Activated naive CD8-positive, alpha-beta T cell treated with anti-CD3 and anti-CD28 coated beads for 36 hours (primary cell): ENCODE measurements at places on chromosomes 3 and 15.

- no peak for DNase-seq
Measured at GRCh38 chr3:143437405-143437804, 317.8 kb downstream of the CHST2 start.

DNA sequence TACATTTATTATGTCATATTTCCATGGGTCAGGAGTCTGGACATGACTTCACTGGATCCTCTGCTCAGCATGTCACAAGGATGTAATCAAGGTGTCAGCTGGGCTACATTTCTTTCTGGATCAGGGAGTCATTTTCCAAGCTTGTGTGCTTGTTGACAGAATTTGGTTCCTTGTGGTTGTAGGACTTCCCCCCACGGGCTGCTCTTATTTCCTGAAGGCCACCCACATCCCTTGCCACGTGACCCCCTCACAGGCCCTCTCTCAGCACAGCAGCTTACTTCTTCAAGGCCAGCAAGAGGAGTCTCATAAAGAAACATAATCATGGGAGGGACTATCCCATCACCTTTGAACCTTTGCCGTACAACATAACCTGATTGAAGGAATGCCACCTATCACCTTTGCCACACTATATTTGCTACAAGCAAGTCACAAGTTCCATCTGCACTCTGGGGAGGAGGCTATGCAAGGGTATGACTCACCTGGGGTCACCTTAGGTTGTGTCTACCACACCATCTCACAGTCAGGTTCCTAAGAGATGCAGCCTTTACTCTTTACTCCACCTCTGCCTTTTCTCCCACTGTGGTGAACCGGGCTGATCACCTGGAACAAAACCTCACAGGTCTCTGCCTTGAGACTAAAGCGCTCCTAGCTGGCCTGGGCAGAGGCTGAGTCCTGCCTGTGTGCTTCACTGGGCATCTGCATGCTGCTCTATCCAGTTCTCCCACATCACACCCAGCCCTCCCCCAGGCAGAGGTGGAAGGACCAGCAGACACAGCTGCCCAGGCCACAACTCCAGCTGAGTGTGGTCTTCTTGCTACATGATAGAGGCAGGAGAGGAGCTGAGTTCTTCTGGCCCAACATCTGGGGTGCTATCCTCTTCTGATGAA is 13.5 kb downstream of the RAB6B start:
- no peak for DNase-seq

DNA sequence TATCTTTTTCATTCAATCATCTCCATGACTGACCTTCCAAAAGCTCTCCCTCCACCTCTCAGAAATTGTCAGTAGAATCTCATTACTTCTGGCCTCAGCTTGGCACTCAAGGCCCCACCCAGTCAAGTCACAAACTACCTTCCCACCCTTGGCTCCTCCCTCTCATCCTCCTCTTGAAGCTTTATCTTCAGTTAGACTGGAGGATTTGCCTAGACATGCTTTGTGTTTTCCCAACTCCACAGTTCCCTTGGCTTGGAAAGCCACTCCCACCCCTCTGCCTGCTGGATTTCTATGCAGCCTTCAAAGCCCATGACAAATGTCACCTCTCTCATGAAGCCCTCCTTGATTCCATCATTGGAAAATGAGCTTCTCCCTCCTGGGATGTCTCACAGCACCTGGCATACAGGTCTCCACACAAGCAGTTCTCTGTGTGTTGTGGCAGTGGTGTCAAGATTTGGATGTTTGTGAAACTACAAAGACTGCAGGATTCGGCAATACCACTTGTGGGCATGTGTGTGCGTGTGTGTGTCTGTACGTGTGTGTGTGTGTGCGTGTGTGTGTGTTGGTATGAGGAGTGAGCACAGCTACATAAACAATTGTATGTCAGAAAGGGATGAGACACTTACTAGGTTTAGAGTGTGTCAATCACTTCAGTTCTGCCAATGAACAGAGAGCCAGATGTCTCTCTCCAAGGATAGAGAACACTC is 45.3 kb upstream of the VPS8 start:
- no peak for DNase-seq

- no peak for DNase-seq
Measured at GRCh38 chr15:71306538-71306937, 191.3 kb downstream of the THSD4 start.

DNA sequence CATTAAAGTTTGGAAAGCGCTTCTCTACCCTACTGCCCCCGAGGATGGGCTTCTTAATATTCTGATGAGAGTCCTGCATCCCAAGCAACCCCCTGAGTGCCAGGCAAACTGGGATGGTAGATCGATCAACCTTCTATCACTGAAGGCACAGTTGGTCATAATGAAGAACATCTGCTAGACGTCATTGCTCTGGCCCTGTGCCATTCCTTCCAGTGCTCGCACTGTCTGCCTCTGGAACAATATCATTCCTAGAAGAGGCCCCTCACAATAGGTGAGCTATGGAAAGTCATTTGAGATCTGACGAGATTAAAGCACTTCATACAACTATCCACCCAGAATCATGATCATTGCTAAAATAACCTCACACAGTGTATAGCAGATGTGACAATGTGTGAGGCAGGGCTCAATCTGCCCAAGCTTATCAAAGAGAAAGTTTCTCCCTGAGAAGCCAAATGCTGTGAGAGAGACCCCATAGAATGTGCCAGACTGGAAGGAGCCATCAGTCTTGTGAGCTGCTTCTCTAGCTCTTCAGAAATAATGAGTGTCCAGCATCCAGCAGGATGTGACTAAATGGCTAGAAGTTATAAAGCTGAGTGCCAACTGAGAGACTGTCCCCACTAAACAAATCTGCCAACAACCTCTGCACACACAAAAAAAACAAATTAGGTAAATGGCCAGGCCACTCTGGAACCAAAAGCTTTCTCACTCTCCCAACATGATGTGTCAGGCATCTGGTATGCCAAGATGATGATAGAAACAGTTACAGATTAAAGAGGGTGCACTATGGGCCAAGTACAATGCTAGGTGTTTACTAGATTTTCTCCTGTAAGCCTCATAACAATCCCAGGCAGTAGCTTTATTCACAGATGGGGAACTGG is 165.5 kb downstream of the NECTIN3 start:
- DNase-seq = no peak

DNA sequence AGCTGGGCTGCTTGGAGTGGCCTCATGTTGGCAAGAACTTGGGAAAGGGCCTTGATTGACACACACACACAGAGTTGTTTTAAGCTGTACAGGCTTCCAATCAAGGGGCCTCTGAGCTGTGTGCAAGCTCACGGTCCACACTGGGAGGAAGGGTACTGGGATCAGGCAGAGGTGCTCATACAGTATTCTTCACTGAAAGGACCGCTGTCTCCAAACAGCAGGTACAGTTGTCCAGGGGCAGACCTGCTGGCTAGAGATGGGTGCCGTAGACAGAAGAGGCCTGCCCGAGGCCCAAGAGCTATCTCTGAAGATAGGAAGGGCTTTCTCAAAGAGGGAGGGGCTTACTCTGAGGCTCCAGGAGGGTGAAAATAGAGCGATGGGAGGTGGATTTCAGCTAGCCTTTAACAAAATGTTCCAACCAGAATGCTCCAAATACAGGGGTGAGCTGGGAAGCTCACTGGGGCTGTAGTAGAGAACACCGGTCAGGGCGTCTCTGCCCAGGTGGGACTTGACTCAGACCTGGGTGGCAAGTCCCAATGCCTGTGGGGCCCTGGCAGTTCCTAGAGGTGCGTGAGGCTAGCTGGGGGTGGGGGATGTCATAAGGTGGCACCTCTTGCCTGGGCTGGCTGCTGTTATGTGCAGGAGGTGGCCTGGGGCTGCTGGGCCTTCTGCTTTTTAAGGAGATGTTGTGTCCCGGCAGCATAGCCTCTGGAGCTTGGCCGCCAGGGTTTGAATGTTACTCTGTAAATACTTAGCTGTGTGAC is 42.7 kb downstream of the RASGRF1 start:
- no peak for DNase-seq

DNA sequence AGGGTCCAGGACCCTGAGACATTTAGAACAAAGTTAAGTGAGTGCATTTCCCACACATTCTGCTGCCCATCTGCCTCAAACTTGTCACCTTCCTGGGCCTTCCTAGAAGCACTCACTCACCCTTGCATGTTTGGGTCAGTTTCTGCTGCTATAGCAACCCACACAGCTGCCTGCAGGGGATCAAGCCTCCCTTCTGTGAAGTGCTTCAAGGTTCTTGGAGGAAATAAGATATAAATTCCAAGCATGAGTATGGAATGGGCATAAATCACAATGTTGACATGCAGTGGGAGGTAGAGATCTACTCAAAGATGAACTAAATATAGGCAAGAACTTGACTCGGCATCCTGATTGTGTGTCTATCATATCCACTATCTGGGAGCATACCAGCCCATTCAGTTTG is 140.4 kb downstream of the SLC9A9 start:
- no peak for DNase-seq

- no peak for DNase-seq
Measured at GRCh38 chr15:41838400-41838897, at the start of gene PLA2G4B. Gene PLA2G4B, plus strand, starts transcription at chr15:41838847. Its CDS starts 67 bp downstream, at chr15:41838914.

GRCh38 chr15:48470096-48470495 is 138.9 kb downstream of the DUT start:
- DNase-seq = no peak

GRCh38 chr3:48123346-48123745 is 64.9 kb downstream of the CDC25A start:
- DNase-seq = no peak

- no peak for DNase-seq
Measured at GRCh38 chr3:168322941-168323340, 227.2 kb upstream of the GOLIM4 start.

DNA sequence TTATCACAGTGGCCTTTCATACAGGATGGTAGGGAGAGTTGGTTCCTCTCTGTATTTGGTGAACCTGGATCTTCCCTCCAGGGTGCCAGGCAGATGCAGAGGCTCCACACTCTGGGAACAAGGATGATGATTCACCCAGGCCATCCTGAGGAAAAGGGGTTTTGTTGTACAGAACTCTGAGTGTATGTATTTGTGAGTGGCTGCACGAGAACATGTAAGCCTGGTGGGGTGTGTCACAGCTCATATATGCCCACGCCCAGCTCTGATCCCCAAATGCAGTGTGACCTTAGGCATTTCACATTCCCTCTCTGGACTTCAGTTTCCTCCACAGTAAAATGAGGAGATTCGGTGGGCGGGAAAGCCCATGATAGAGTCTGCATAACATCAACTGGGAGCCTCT is 11.6 kb upstream of the CILP start:
- DNase-seq = no peak

GRCh38 chr15:92662762-92663161 is 7.2 kb upstream of the FAM174B start:
- DNase-seq = no peak

DNA sequence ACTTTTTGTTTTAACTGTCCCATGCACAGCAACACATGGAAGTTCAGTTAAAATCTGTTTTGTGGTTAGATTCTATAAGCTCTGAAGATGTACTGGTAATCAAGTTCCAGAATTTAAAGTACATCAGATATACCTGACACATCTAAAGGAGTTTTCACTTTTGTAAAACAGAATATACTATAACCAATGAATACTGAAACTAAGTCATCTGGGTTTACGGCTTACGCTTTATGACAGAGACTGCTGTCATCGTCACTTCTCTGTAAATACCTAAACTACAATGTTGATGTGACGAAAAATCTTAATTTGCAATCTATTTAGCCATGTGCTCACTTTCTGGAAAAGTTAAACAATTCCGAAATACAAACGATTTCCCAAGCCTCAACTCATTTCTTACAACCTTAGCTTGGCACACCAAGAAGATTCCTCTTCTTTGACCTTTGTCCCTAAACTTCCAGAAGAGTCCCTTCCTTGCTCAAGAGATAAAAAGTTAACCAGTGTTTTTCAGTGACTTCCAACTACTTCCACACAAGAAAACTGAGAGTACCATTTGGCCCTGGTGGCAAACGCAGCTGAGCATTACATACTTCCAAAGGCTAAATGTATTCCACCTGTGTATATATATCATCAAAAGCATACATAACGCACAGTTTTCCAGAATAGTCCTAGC is 56.8 kb upstream of the NEK10 start:
- no peak for DNase-seq

DNA sequence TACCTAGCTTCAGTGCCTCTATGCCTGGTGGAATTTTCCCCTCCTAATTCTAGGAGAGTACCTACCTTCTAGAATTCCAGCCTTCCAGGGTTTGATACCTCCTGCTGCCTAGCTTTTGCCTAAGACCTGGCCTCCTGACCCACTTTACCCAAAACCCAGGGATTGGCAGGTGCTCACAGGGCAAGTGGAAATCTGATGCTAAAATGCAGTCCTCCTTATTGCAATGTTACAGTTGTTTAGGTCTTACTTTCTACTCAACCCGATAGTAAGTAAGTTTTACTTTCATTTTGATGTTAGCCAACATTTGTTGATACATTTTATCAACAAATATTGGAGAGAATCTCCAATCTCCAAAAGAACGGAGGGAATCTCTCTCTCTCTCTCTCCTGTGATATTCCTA is 275.9 kb downstream of the DOCK3 start:
- DNase-seq = no peak

DNA sequence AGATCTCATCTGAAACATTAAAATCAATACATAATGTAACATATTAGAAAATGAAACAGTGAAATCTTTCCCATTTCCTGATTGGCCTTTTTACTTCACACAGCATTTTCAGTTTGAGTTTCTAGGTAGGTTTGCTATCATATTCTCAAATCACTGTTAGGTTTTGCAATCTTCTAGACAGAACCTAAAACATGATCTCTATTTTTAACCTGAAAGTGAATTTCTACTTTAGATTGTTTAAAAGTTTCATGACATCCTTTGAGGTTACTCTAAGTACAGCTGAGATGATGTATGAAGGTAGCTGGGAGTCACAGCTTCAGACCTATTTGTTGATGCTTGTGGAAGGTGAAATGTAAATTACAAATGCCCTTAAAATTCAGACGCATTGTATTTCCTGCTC is 118.4 kb upstream of the GPR149 start:
- DNase-seq = no peak

- no peak for DNase-seq
Measured at GRCh38 chr3:191699546-191699945, 238.6 kb downstream of the PYDC2 start.

GRCh38 chr3:183188895-183189462 is 26.4 kb upstream of the LAMP3 start:
- DNase-seq = no peak

GRCh38 chr3:189138901-189139610 is 32.7 kb upstream of the TPRG1 start:
- no peak for DNase-seq

- DNase-seq = no peak
Measured at GRCh38 chr15:60583946-60584345, 105.0 kb upstream of the ICE2 start.
